Dermis blood vessel endothelial cell (primary cell): ENCODE measurements at places on chromosomes 1 and 21.

GRCh38 chr21:44263768-44264167, 2.1 kb upstream of the DNMT3L start:
- no peak for DNase-seq

DNA sequence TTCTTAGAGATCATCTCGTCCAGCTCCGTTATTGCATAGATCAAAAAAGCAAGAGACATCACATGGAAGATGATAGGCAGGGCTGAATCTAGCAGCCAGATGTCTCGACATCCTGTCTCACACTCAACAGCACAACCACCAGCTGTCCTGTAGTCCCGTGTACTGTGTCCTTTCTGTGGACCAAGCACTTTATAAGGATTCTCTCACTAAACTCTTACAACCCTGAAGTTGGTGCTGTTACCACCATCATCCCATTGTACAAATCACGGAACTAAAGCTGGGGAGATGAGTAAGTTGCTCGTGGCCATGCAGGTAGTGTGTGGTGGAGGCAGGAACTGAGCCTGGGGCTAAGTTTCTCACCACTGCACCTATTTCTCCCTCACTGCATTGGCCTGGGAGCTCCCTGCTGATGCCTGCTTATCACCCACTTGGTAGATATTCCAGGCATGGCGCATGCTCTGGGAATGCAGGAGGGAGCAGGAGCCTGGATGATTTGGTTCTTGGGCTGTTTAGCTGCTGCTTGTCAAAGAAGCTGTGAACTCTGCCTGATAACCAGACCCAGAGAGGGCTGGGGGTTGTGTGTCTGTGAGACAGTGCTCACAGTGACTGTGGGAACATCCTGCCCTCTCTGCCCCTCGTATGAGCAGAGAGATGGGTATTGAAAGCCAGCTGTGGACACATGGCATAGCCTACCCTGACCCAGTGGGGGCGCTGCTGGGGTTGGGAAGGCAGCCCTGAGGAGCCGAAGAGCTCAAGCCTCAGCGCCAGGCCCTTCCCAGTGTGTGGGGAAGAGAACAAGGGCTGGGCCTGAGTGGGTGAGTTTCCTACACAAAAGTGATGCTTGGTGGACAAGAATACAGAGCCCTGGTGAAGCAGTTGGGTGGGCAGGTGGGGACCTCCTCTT, 13.6 kb downstream of the PPFIA4 start:
- peak; percentile 36 for DNase-seq

- no peak for DNase-seq
Measured at GRCh38 chr1:110214454-110215404, 4.6 kb downstream of the KCNC4 start.

DNA sequence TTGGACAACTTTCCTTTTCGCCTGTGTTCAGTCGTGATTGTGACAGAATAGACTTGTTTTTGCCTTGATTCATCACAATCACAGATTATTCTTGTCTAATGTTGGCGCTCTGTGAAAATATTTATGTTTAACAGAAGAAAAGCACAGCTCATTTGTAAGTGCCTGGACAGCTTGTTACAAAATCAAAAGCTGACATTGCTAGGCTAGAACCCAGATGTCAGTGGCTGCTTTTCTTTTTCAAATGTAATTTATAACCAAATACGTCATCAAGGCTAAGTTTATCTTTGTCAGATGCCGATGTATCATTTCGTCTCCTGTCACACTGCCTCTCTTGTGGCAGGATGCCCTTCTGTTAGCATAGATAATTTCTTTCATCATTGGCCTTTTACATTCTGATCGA, 1227.3 kb downstream of the PLA2G4A start:
- DNase-seq: no peak

GRCh38 chr1:44801491-44802305, 1.5 kb downstream of the PLK3 start:
- DNase-seq: peak; percentile 34

- DNase-seq: peak; percentile 65
Measured at GRCh38 chr1:226100436-226101391, 38.2 kb downstream of the H3-3A start.

- DNase-seq: peak; percentile 28
Measured at GRCh38 chr1:57424231-57425027, 569 bp upstream of the DAB1 start.

DNA sequence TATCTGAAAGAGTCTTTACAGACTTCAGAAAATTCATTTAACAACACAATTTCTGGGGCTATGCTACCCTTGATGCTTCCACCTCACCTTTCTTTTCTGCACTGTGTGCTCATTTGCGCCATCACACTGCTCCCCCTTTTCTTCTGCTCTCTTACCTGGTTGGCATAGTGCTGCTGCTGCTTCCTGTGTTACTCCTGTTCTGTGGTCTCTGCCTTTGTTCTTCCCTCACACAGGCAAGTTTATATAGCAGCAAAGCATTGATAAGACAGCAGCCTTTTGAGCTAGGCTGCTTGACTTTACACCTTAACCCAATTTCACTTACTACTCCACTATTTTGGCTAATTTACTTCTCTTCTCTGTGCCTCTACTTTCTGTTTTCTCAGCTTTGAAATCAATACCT, 18.3 kb downstream of the SGIP1 start:
- DNase-seq: no peak

DNA sequence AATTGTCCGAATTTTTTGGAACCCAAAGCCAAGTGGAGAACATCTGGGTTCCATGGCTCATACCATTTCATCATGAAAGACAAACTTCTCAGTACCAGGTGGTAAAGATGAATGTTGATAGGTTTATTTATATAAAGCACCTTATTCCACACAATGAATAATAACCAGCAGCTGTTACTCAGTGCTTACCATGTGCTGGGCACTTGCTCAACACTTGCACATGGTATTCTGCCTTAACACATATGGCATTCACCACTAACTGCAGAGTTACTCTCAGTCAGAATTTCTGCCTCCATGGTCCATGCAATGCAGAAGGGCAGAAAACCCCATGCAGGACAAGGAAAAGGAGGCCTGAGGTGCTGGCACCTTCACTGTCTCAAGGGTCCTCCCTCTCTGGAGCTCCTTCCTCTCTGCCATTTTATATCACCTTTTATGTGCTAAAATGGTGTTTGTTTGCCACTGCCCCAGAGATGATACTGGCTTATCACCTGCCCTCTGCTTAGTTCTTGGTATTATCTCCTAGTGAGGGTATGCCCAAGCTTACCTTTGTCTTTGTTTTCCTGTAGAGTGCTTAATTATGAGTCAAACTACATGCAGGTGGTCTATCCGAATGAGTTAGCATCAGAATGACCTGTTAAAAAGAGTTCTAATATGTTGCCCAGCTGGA, 76.7 kb upstream of the ZNF326 start:
- no peak for DNase-seq

DNA sequence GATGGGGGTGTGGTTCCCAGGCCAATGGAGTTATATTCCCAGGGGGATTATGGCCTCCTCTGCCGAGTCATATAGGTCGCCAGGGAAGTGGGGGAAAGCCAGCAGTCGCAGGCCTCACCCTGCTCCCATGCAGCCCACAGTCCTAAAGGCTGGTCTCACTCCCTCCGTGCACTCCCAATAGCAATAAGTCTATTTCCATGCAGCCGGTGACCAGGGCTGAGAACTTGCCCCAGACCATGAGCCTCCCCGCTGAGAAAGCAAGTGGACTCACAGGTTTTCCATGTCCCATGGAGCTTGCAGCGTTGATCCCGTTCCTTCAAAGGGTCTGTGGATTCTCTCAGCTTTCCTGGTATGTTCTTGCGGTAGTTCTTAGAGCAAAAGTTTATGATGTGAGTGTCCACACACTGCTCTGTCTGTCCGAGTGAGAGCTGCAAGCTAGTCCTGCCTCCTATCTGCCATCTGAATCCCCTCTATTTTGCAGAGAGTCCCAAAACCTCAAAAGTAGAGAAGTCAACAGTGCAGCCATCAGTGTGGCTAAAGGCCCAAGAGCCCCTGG, 81.7 kb upstream of the TMPRSS2 start:
- DNase-seq: no peak

DNA sequence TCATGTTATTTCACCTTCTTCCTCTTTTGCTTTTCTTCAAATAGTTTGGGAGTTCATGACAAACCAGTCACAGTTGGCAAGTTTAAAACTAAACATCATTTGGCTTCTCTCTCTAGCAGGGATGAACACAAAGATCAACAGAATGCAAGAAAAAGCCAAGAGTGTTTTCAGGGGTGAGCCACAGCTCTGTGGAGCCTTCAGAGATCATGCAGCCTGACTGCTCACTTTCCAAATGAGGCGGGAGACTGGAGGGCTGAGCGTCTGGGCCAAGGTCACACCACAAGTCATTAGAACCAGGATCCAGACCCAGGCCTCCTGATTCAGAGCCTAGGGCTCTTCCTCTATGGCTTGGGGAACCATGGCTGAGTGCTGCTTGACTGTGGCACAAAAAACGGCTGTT, 2.7 kb downstream of the DPT start:
- DNase-seq: no peak

- DNase-seq: no peak
Measured at GRCh38 chr1:9476790-9477463, 62.3 kb upstream of the SLC25A33 start.

- no peak for DNase-seq
Measured at GRCh38 chr1:172638885-172639831, 19.7 kb upstream of the FASLG start.

GRCh38 chr1:166597516-166597915, 241.8 kb upstream of the POGK start:
- DNase-seq: no peak

DNA sequence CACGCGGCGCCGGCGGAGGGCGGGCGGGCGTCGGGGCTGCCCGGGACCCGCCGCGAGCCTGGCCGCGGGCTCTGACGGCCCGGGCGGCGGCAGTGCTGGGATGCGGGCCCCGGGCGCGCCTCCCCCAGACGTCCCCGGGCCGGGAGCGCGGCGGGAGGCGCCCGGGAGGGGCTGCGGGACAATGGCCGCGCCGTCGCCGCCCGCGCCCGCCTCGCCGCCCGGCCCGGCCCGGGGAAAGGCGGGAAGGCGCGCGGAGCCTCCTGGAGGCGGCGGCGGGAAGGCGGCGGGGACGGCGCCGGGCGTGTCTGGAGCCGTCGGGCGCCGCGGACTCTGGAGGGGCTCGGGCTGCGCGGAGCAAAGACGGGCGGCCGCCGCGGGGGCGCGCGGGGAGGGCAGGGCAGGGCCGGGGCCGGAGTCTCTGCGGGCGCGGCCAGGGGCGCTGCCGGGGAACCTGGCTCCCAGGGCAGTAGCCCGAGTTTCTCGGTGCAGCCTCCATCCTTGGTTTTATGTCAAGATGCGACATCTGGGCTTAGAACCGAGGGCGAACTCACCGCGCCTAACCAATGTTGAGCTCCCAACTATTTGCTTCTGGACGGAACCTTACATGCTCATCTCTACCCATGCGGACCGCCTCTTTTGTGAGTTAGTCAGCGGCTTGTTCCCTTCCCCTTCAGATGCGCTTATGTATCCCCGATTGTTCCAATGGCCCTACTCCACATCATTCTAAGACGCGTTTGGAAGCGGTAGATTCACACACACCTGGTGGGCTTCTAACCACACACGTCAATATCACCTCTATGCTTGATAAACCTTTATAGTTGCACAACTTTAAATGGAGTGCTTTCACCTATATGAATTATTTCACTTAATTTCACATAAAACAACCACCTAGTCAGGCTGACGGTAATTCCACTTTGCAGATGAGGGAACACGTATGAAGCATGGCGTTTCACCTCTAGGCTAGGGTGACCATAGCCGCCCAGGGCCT, 651 bp downstream of the ZBTB8A start:
- DNase-seq: peak; percentile 60

DNA sequence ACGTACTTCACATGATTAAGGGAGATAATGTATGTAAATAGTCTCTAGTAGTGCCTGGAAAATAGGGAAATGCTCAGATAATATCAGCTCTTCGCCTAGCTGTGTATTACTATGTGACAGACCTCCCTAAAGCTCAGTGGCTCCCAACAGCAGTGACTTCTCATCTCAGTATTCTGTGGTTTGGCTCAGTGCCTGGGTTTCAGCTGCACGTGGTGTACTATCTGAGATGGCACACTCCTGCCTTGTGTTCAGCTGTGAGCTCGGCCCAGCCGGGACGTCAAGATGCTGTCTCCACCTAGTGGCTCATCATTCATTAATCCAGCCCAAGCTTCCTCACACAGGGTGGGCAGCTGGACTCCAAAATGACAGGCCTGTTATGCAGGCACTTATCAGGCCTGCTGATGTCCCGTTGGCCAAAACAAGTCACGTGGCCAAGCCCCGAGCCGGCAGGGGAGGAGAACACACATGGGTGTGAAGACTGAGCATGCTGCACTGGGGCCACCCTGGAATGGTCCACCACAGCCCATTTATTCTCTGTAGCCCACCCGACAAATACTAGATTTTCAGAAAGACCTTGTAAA, 17.8 kb downstream of the SLFNL1 start:
- peak; percentile 98 for DNase-seq

- DNase-seq: no peak
Measured at GRCh38 chr1:12554521-12555305, 63.3 kb downstream of the DHRS3 start.

GRCh38 chr1:28104866-28105467, 16.6 kb upstream of the EYA3 start:
- peak; percentile 74 for DNase-seq

DNA sequence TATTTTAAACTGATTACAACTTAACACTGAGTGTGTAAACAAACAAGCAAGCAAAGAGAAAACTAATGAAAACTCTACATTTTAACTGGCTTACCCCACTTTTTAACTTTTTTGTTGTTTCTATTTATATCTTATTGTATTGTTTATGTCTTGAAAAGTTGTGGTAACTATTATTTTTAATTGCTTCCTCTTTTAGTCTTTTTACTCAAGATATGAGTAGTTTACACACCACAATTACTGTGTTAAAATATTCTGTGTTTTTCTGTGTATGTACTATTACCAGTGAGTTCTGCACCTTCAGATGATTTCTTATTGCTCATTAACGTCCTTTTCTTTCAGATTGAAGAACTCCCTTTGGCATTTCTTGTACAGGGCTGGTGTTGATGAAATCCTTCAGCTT, 4.7 kb upstream of the HHAT start:
- DNase-seq: no peak

DNA sequence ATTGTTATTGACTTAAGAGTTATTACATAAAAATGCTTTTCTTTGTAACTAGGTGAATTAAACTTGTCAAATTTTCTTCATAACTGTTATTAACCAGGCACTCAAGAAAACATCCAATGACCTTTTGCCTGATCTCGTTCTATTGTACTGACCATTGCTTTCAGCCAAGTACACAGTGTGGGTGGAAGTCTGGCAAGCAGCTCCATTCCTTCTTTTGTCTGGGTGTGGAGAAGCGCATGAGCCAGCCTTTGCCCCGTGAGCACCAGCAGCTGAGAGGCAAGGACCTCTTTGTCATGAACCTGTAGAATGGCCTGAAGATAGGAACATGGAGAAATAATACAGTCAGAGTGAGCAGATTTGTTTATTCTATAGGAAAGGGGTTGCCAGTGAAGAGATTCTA, 57.5 kb downstream of the IARS2 start:
- DNase-seq: peak; percentile 75

GRCh38 chr1:225482421-225482950, 54.6 kb upstream of the LBR start:
- no peak for DNase-seq

- DNase-seq: no peak
Measured at GRCh38 chr1:114715952-114716303, 643 bp downstream of the NRAS start.

DNA sequence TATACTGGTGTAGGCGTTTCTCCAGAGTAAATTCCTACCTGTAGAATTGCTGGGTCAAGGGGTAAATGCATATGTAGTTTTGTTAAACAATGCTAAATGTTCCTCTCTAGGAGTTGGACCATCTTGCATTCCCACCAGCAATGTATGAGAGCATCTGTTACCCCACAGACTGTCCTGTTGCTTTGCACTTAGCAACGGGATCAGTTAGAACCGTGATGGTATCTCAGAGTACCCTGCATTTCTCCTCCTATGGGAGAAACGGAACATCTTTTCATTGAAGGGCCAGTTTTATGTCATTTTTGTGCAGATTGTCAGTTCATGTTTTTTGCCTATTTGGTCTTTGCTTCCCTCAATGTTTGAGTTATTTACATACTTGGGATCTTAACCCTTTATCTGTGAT, 18.0 kb upstream of the RIPPLY3 start:
- no peak for DNase-seq
